Chondrocyte (in vitro differentiated cells): ENCODE measurements at places on chromosomes 6 and 20. TPM values are rescaled to one million over a fixed set of nuclear protein-coding genes. Genes with fewer than 3 reads are reported as not detected.
A peak's percentile ranks its signal among the peaks of the same experiment; 100 is the strongest.

GRCh38 chr6:57130661-57131177, 40.7 kb downstream of the ZNF451 start:
- H3K36me3 ChIP-seq = peaks cover 12% of the 10 kb centered on the region
- no peaks in the 10 kb centered on the region for H3K27me3 ChIP-seq
- H3K4me3 ChIP-seq = no peak overlapping the region
- peaks cover 7% of the 10 kb centered on the region for H3K4me1 ChIP-seq

- H3K27me3 ChIP-seq = no peaks in the 10 kb centered on the region
- no peaks in the 10 kb centered on the region for H3K36me3 ChIP-seq
- no peak overlapping the region for H3K4me3 ChIP-seq
- DNase-seq = no peak
- H3K27ac ChIP-seq = no peak overlapping the region
- H3K4me1 ChIP-seq = no peaks in the 10 kb centered on the region
Observed at GRCh38 chr6:135382182-135382628, 115.3 kb downstream of the AHI1 start.

NRSN1 gene
- total RNA-seq = not detected in 3 replicates

- peaks cover 18% of the 10 kb centered on the region for H3K4me1 ChIP-seq
- DNase-seq = no peak
- H3K4me3 ChIP-seq = peak overlapping the region; percentile 85
- no peaks in the 10 kb centered on the region for H3K36me3 ChIP-seq
- H3K27ac ChIP-seq = no peak overlapping the region
Observed at GRCh38 chr6:33620158-33620855, 815 bp upstream of the ITPR3 start.

GRCh38 chr6:37029249-37029971, 24.0 kb downstream of the FGD2 start:
- no peaks in the 10 kb centered on the region for H3K27me3 ChIP-seq
- H3K4me1 ChIP-seq = peaks cover 7% of the 10 kb centered on the region
- H3K4me3 ChIP-seq = no peak overlapping the region
- H3K27ac ChIP-seq = no peak overlapping the region
- no peak for DNase-seq
- H3K36me3 ChIP-seq = peaks cover 2% of the 10 kb centered on the region

DNA sequence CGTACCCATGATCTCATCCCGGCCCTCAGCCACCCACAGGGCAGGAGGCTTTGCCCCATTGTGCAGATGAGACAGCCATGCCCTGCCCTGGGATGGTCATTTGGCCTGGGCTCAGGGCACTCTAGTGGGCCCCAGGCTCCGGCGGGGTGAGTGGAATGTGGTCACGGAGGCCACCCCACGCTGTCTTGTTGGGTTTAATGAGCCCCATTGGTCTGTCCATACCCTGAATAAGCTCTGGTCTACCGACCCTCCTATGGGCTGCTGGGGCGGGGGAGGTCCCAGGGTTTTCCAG, 50.6 kb downstream of the FGD2 start:
- peaks cover 33% of the 10 kb centered on the region for H3K4me1 ChIP-seq
- no peak for DNase-seq
- no peak overlapping the region for H3K4me3 ChIP-seq

LY6G5C gene
- total RNA-seq = 1.3 to 3.6 TPM (median 2.4 TPM) in 3 replicates

DNA sequence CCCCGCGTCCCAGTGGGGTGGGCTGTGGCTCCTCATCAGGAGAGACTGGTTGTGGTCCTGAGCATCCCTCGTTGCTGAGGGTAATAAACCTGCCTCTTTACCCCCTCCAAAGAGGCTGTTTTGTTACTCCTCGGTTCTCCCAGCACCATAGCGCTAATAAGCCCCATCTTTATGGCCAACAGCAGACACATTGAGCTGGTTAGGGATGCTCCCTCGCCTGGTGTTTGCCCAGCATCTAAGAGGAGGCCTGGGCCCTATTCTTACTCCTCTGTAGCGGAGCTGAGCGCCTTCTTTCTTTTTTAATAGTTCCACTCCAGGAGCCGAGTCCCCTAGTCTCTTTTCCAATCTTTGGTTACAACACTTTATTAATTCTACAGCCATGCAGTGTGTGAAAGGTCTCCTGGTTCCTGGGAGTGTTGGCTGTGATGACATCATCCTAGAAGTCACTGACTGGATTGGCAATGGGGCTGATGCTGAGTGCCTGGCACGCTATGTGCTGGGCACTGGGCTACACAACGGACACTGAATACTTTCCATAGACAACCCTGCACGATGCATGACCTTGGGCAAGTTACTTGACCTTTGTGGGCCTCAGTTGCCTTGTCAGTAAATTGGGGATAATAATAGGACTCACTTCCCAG, 50.6 kb upstream of the CCDC167 start:
- peaks cover 26% of the 10 kb centered on the region for H3K4me1 ChIP-seq
- no peaks in the 10 kb centered on the region for H3K36me3 ChIP-seq
- H3K4me3 ChIP-seq = no peak overlapping the region
- no peak overlapping the region for H3K27ac ChIP-seq
- no peak for DNase-seq

DNA sequence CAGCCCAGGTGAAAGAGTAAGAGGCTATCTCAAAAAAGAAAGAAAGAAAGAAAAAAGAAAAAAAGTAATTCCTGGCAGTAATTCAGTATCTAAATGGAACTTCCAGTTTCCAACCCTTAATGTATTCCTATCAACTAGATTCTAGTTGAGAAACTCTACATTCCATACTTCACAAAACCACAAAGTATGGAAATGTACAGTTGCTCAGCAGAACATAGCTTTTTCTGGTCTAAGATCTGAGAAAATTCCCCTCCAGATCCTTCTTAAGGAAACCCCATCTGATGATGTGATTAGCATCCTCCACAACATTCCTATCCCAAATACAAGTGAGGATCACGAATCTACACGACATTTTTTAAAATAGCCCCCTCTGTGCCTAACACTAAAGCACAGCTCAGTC, 3.6 kb downstream of the ARMH2 start:
- H3K27ac ChIP-seq = no peak overlapping the region
- H3K4me1 ChIP-seq = peaks cover 44% of the 10 kb centered on the region
- no peak for DNase-seq
- no peaks in the 10 kb centered on the region for H3K36me3 ChIP-seq
- H3K27me3 ChIP-seq = no peaks in the 10 kb centered on the region
- H3K4me3 ChIP-seq = no peak overlapping the region

DNA sequence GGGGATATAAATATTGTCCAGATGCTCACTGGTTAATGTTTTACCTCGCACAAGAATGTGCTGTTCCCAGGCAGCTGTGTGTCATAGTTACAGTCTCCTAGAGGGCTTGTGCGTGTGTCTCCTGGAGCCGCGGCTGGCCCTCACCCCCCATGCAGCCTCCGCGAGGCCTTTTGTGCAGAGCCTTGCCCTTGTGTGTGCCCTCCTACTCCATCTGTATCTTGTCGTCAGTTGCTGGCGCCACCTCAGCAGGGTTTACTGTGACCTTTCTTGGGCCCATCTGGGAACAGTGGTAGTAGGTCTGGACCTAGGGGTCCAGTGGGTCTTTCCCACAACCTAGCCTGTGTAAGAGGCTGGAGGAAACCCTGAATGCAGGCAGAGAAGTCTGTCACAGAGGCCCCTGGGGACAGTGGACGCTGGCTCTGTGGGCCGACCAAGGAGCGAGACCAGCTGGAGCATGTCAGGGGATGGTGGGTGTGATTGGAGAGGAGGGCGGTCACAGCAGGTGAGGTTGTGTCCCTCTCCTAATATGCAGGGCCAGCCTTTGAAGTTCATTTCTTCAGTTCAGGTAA, 35.2 kb downstream of the PPP1R14C start:
- H3K27me3 ChIP-seq = no peaks in the 10 kb centered on the region
- no peaks in the 10 kb centered on the region for H3K36me3 ChIP-seq
- no peak overlapping the region for H3K4me3 ChIP-seq
- DNase-seq = no peak

LST1 gene
- not detected in 3 replicates for total RNA-seq

DNA sequence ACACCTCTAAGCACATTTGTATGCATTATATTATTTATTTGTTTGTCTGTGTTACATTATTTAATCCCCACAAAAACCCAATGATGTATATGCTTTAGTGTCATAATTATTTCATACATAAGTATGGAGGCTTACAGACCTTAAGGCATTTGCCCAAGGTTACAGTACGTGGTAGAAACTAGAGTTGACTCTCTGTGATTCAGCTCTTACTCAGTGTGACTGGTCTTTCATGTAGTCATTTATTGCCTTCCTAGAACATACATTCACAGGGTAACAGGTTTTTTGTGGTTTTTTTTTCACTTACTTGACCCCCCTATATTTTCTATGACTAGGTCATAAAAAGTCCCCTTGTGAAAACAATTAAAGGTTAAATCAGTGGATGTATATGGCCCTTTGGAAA, 566.8 kb downstream of the TFAP2A start:
- no peak for DNase-seq
- peaks cover 2% of the 10 kb centered on the region for H3K36me3 ChIP-seq

DNA sequence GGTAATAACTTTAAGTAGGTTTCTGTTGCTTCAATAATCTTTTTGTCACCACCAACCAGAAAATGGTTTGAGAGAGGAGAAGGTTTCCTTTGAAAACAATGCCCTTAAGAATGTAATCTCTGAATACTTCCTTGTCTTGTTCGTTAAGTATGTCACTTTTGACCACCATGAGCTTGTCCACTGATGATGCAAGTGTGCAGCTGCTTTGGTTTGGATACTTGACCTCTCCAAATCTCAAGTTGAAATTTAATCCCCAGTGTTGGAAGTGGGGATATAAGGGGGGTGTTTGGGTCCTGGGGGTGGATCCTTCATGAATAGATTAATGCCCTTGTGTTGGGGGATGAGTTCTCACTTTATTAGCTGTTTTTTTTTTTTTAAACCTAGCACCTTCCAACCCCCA, 985.4 kb downstream of the EPHA7 start:
- H3K36me3 ChIP-seq = peaks cover 1% of the 10 kb centered on the region
- no peak overlapping the region for H3K27ac ChIP-seq
- no peaks in the 10 kb centered on the region for H3K27me3 ChIP-seq
- no peak for DNase-seq
- H3K4me3 ChIP-seq = no peak overlapping the region

GRCh38 chr20:910132-910869, 5.8 kb downstream of the ANGPT4 start:
- peak overlapping the region; percentile 89 for H3K27ac ChIP-seq
- H3K36me3 ChIP-seq = no peaks in the 10 kb centered on the region
- H3K4me3 ChIP-seq = no peak overlapping the region
- H3K27me3 ChIP-seq = peaks cover 6% of the 10 kb centered on the region
- H3K4me1 ChIP-seq = peaks cover 21% of the 10 kb centered on the region

MYCT1 gene
- total RNA-seq = not detected in 3 replicates

DLL1 gene
- total RNA-seq = 0.35 to 0.82 TPM (median 0.41 TPM) in 3 replicates

DNA sequence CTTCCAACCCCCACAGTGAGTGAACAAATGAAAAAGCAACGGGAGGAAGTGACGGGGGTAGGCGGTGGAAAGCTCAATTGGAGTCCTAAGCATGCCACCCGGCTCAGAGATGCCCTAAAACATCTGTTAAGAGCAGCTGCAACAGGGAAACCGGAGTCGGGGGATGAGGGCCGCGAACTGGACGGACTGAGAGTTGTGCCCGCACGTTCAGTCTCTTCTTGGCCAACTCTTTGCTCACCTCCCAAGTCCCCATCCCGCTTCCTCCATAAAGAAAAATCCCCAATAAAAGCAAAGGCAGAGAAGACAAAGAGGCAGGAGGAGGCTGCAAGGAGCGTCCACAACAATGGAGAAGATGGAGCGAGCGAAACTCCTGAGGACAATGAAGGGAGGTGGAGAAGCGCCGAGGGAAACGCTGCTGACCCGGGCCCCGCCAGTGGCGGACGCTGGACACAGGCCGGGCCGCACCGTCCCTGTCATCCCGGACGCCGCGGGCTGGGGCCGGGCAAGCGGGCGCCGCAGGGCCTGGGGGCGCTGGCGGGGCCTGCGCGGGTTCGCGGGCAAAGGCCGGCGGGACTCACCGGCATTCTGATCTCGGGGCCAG, 600 bp downstream of the SEC63 start:
- DNase-seq = no peak
- H3K27me3 ChIP-seq = no peaks in the 10 kb centered on the region
- H3K4me1 ChIP-seq = peaks cover 37% of the 10 kb centered on the region
- peaks cover 2% of the 10 kb centered on the region for H3K36me3 ChIP-seq
- peak overlapping the region; percentile 99 for H3K27ac ChIP-seq

DNA sequence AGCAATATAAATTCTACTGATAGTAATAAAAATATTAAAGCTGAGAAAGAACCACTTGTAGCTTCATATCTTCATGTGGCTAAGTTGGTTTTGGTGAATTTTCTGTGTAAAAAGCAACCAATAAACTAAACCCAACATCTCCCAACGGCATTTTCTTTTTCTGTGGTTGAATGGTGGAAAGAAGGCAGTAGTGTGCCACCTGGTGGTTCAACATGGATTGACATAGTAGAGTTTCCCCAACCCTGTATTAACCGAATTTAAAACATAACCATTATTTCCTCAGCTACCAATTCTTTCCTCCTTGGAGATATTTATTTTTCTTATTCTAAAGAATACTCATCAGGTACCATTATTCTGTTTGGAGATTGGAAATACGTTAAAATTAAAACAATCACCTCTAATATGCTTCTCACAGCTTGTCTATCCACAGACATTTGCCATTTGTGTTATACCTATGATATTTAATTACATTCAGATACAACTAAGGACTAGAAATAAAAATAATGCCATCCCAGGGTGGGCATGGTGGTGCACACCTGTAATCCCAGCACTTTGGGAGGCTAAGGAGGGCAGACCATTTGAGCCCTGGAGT, 117.1 kb upstream of the EEF1E1 start:
- no peak overlapping the region for H3K27ac ChIP-seq
- peaks cover 7% of the 10 kb centered on the region for H3K4me1 ChIP-seq
- H3K4me3 ChIP-seq = no peak overlapping the region
- H3K36me3 ChIP-seq = no peaks in the 10 kb centered on the region
- no peak for DNase-seq
- no peaks in the 10 kb centered on the region for H3K27me3 ChIP-seq

TOX2 gene
- total RNA-seq = 0.12 to 0.18 TPM in 2 of 3 replicates, not detected in the other

- no peaks in the 10 kb centered on the region for H3K36me3 ChIP-seq
- peaks cover 13% of the 10 kb centered on the region for H3K4me1 ChIP-seq
- H3K4me3 ChIP-seq = no peak overlapping the region
- no peak overlapping the region for H3K27ac ChIP-seq
Observed at GRCh38 chr6:107786709-107787588, 37.2 kb downstream of the SCML4 start.

GRCh38 chr6:131924881-131925474, 26.2 kb downstream of the CCN2 start:
- H3K27ac ChIP-seq = no peak overlapping the region
- H3K36me3 ChIP-seq = peaks cover 3% of the 10 kb centered on the region
- peaks cover 5% of the 10 kb centered on the region for H3K4me1 ChIP-seq
- no peaks in the 10 kb centered on the region for H3K27me3 ChIP-seq
- H3K4me3 ChIP-seq = no peak overlapping the region
- no peak for DNase-seq
